Muscle of back (tissue), 13 donors: ENCODE measurements at places on chromosomes 4 and X. TPM values are rescaled to one million over a fixed set of nuclear protein-coding genes. Genes with fewer than 3 reads are reported as not detected.
A peak's percentile ranks its signal among the peaks of the same experiment; 100 is the strongest.

KCTD8 gene
- polyA plus RNA-seq = 0.13 TPM

F9 gene
- polyA plus RNA-seq = not detected

TRIML2 gene
- polyA plus RNA-seq = 0.22 TPM

DNA sequence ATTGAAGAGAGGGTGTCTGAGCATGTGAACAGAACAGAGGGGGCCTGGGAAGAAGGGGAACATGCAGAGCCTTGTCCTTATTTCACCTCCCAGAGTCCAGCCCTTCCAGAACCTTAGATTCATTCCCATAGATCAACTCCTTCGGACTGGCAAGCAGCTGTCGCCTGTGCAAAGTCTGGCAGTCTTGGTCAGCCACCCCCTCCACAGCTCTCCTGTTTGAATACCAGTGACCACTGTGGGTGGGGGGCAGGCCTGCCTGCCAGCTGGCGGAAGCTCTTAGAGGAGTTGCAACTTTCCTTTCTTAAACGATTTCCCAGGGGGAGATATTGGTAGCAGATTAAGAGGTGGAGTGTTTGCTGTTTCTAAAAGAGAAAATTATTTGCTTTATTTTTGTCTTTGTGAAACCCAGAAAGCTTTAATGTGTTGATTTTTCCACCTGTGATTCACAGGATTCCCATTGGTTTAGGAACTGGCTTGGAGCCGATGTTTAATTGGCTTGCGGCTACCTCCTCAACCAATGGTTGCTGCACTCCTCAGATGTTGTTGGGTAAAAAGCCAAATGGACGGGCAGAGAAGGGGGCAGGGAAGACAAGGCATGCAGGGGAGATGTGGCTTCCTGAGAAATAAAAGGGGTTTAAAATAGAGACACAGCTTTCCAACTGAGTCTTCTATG lies 62.2 kb upstream of the PRPS1 start:
- DNase-seq = no peak

- DNase-seq = peak; percentile 7
These were observed 218.9 kb downstream of the FBXW7 start for GRCh38 chr4:152316969-152317368.

DNA sequence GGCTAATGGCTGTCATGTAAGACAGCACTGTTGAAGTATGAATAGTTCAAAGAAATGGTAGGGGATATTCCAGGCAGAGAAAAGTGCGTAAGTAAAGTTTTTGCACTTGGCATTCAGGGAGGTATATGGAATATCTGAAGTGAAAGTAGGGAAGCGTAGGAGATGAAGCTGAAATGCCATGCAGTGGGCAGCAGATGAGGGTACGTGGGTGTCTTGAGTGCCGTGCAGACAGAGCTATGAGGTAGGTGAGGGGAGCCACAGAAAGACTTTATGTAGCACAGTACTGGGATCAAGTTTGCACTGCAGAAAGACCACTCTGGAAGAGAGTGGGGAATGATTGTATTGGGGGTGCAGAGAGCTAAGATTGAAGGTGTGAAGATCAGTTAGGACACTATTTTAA lies 5.2 kb upstream of the SCD5 start:
- DNase-seq = no peak

- no peak for DNase-seq
These were observed 61.8 kb downstream of the RHOH start for GRCh38 chr4:40258627-40259026.

- no peak for DNase-seq
These were observed 23.4 kb upstream of the MMRN1 start for GRCh38 chr4:89871211-89871610.

- DNase-seq = no peak
These were observed 41.6 kb upstream of the NKRF start for GRCh38 chrX:119647552-119648420.

DNA sequence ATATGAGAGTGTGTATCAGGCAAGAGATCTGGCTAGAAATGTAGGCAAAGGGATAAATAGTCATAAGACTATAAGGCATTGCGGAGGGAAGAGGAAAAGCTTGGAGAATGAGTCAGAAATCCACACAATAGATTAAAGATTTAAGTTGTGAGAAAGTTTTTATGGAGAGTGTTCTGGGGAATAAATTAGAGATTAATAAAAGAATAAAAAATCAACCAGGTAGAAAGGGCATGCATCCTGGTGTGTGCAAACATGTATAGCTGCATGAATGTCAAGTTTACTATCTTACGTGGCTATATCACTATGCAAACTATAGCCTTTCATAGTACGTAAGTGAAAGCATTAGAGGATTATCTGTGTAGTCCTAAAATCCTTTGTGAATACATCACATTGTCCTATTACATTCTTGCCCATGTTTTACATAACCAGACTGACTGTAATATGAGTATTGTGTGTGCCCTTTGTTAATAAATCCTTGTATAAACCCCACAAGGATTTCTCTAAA lies 36.9 kb downstream of the SNCA start:
- no peak for DNase-seq

- no peak for DNase-seq
These were observed 123.4 kb downstream of the NWD2 start for GRCh38 chr4:37367901-37368300.

- no peak for DNase-seq
These were observed 44.5 kb downstream of the TRIM2 start for GRCh38 chr4:153248641-153249198.

DNA sequence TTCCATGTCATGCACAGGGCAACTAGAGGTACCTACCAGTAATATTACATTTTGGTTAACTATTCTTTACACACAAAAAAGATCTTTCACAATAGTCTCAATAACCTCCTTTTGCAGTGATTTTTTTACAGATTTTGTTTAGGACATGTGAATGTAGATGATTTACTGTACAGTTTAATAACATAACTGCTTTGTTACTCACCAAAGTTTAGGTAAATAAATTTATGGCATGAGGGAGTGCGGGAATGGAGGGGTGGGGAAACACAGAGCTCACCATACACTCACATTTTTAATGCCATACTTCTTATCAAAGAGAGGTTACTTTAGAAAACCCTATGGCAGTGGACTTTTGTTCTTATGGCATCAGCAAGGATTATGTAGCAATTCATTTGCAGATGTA lies 93.1 kb upstream of the TEX13A start:
- no peak for DNase-seq
